Astrocyte of the hippocampus (primary cell): ENCODE measurements at places on chromosomes 4 and X.

- no peak for DNase-seq
These were observed 168.5 kb upstream of the MXRA5 start for GRCh38 chrX:3514996-3515395.

DNA sequence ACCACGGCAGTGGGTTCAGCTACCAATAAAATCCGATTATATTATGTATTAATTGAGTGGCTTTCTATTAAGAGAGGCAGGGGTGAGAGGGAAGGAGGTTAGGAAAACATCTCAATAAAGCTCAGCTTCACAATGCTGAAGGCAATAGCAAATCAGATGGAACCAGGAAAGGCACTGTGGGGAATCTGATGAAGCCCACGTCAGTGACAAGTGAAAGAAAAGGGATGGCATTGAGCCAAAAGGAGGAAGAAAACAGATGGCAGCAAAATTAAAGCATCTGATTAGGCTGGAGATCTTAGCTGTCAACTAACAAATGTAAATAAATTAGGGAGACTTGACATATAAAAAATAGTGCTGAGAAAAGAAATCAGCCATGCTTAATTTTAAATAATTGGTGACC, 180.9 kb downstream of the RASL11B start:
- DNase-seq = no peak

- peak; percentile 10 for DNase-seq
These were observed 847.0 kb downstream of the TRIML1 start for GRCh38 chr4:188986271-188986689.

GRCh38 chr4:86791126-86791525, 58.1 kb downstream of the SLC10A6 start:
- no peak for DNase-seq

- no peak for DNase-seq
These were observed 83.1 kb downstream of the TEX13C start for GRCh38 chrX:125402807-125403206.

- no peak for DNase-seq
These were observed 24.6 kb downstream of the SPANXD start for GRCh38 chrX:141673946-141674345.

- DNase-seq = peak; percentile 27
These were observed 20.0 kb upstream of the KLHL34 start for GRCh38 chrX:21678048-21678612.

DNA sequence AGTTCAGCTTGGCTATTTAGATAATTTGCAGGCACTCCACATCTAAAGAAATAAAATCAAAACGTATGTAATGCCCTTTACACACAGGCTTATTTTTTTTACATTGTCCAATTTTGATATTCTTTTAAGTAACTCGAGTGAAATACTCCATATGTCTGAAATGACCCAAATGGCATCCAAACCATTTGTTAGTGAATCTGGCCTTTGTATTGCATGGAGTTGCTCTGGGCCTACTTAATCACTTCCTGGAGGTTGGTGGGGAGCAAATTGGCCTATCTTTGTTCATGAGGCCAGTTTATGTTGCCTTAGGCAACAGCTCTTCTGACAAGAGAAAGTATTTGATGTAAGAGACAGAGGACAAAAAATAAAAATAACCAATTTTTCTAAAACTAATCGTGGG, 47.6 kb upstream of the TMEM131L start:
- no peak for DNase-seq

GRCh38 chr4:47933840-47934239, 19.5 kb upstream of the NFXL1 start:
- DNase-seq = peak; percentile 59

GRCh38 chr4:156476359-156476758, 495.2 kb downstream of the PDGFC start:
- DNase-seq = peak; percentile 93

DNA sequence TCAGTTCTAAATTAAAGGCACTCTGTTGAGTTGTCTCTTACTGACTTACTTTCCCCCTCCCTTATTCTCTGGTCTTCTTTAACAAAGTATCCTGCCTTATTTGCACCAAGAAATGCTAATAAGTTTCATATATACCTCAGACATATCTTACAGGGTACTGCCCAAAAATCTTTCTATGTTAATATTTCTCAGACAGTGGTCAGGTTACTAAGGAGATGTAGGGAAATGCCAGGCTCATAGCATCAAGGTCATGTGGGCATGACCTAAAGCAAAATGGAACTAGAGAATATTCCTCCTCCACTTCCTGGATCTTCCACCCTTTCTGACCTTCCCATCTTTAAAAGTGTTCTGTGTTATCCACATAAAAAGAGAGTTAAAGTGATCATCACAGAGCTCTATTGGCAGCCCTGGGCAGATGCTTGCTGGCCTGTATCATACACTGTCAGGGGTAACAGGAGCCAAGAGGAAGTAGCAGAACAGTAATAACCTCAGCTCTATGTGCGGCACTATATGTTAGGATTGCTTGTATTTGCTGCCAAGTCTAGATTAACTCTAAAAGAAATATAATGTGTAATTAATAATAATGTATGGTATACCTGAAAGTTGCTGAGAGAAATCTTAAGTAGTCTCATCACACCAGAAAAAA, 74.3 kb downstream of the IQCM start:
- DNase-seq = no peak

DNA sequence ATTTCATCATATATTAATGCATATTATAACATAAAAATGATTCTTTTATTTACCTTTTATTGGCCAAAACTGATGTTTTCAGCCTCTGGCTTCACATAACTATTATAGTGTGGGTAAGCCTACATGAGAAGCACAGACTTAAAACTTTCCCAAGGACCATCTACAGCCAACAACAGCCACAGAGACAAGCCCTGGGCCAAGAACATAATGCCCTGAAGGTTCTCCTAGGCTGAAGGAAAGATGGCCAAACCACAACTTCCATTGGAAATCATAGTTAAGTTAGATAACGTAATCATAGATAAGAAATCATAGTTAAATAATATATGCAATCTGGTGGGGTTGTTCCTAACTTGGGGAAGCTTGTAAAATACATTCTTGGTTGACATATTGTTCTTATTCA, 280.0 kb upstream of the EMCN start:
- peak; percentile 31 for DNase-seq

- DNase-seq = peak; percentile 17
These were observed 191.0 kb downstream of the SLC7A11 start for GRCh38 chr4:138051157-138051556.

GRCh38 chr4:113383111-113383785, 333.8 kb downstream of the ANK2 start:
- DNase-seq = peak; percentile 79

GRCh38 chr4:139208404-139208945, 31.5 kb upstream of the ELF2 start:
- DNase-seq = no peak

DNA sequence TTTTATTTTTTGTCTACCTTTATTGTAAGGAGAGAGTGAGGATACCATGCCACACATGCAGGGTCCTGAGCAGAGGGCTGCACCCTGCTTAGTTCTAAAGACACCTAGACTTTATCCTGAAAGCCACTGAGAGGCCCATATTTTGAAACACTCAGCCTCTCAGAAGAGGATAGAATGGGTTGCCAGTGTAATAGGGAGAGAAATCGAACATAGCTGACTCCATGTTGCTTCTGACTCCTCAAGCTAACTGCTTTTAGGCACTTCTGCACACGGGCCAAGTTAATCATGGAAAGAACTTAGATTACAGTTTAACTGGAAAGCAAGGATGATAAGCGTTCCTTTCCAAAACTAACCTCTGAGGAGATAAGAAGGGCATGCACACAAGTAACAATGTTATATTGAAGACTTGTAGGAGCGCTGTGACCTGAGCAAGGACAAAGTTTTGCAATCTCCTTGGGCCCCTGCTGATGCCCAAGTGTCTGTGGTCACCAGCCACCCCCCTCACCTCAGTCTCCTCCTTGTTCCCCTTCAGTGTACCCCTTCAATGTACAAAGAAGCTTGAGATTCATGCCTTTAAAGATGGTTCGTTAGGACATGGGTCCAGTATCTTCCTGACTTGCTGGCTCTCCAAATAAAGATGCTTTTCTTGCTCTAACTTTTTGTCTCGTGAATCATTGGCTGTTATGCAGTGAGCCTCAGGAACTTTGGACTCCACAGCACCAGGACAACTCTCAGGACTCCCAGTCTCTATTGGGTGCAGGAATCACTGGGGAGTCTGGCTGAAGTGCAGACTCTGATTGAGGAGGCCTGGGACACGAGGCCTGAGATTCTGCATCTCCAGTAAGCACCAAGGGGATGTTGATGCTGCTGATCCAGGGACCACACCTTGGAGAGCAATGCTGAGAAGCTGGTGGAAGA, 25.4 kb upstream of the CD99 start:
- no peak for DNase-seq

- DNase-seq = no peak
These were observed 12.5 kb upstream of the PPARGC1A start for GRCh38 chr4:23902222-23902804.

GRCh38 chr4:87527431-87528220, 1.6 kb downstream of the SPARCL1 start:
- no peak for DNase-seq

DNA sequence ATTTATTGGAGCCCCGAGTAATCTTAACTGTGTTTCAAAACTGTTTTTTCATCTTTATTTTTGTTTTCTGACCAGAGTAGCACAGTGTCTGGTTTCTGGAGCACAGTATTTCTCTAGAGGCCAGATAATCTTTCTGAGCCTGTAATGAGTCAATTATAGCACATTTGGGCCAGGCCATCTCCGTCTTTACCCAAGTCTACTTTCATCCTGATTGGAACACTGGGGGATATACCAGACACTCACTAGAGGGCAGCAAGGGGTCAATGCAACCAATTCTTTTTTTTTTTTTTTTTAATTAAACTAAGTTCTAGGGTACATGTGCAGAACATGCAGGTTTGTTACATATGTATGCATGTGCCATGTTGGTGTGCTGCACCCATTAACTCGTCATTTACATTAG, 282.0 kb downstream of the ARHGAP24 start:
- DNase-seq = peak; percentile 42

DNA sequence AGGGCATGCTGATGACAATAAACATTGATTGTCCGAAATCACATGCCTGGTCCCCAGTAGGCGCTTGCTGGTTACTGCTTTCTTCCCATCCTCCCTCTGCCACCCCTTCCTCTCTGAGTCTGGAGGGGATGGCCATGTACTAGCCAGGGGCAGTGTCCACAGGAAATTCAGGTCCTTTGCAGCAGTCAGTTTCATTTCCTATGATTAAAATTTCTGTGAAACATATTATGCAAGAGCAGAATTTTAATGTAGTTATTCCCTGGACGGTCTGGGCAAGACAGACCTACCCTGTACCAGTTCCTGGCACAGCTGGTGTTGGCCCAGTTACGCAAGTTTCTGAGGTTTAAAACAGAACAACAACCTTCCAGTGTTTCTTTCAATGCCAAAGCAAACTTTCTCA, 28.2 kb upstream of the TLR2 start:
- peak; percentile 62 for DNase-seq

GRCh38 chr4:73764513-73764912, 24.1 kb downstream of the CXCL8 start:
- no peak for DNase-seq
